Left lobe of liver (tissue), 2 donors: ENCODE measurements at places on chromosomes 7 and 10. TPM values are rescaled to one million over a fixed set of nuclear protein-coding genes. Genes with fewer than 3 reads are reported as not detected.
A peak's percentile ranks its signal among the peaks of the same experiment; 100 is the strongest.

GRCh38 chr7:69067397-69067796, 530.9 kb upstream of the AUTS2 start:
- peak; percentile 66 for DNase-seq

DNA sequence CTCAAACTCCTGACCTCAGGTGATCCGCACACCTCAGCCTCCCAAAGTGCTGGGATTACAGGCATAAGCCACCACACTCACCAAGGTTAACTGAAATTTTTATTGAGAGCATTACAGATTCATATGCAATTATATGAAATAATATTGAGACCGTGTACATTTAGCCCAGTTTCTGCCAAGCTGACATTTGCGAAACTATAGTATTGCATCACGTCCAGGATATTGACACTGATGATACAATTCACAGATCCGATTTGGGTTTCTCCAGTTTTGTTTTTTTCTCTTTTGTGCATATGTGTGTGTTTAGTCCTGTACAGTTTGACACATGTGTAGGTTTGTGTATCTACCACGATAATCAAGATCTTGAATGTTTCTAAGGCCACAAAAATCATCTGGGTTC, 627.9 kb upstream of the FOXK1 start:
- DNase-seq: no peak

- no peak for DNase-seq
Observed at GRCh38 chr10:112666094-112666493, 219.1 kb downstream of the VTI1A start.

- no peak for DNase-seq
Observed at GRCh38 chr10:34698979-34699378, 116.1 kb downstream of the PARD3 start.

CALML5 gene
- total RNA-seq: not detected

DNA sequence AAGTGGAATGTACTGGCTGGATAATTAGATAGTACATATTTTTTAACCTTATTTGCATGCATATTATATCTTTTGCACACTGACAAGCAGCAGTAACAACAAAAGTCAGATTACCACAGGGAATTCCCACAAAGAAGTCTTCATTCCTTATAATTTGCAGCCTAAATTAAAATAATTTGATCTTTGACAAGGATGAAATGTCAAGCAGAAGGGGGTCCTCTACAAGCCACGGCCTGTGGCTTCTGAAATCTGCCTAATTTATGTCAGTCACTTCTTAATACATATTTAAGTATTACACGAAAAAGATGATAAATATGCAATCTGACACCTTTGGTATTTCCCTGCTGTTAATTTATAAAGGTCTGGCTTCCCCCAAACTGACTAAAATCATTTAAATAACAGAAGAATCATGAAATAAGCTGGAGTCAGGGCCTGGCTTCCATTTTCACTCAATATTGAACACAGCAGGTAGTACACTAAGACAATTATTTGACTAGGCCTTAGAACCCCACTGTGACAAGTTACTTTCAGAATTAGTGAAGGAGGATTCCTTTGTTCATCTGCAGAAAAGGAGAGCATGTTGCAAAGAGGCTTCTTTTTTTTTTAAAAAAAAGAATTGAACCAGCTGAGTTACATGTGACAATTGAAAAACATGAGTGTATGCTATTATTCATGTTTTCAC, 351.1 kb upstream of the ETV1 start:
- DNase-seq: no peak

- DNase-seq: no peak
Observed at GRCh38 chr7:157274991-157275427, 61.8 kb upstream of the DNAJB6 start.

DNA sequence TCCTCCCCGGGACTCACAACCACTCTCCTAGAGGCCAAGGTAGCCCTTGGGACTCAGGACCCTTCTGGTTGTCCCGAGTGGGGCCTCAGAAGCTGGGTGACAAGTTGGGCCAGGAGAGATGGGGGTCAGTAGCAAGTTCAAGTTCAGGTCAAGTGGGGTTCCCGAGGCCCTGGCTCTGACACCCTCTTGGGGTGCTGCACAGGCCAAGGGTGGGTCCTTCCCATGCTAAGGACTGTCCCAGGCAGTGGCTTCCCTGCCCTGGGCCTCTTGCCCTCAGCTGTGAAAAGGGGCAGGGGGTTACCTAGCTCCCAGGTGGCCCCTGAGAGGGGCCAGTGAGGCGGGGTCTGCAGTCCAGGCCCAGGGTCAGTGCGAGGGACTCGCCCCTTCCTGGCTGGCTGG, 115.4 kb upstream of the TNRC18 start:
- DNase-seq: no peak

NFE2L3 gene
- total RNA-seq: 0.45 TPM

CDC14C gene
- total RNA-seq: not detected

DNA sequence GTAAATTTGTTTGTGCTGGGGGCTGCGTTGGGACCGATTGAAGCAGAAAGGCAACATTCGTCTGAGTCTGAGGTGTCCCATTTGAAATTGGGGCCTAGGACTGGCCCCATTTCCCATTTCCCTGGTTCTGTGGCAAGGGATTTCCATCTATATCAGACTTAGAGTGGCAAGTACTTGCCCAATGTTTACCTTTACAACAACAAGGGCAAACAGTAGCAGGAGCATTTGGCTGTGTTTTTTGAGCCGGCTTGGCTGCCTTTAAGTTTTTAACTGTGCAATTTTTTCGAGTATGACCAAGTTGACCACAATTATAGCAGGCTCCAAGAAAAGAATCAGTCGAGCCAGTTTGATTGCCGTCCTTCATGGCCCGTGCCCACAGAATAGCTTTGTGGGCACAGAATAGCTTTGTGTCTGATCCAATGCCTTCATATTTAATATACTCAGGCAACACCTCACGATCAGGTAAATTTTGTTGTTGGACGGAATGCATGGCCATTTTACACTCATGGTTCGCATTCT, 4.7 kb upstream of the CYP17A1 start:
- peak; percentile 53 for DNase-seq

DNA sequence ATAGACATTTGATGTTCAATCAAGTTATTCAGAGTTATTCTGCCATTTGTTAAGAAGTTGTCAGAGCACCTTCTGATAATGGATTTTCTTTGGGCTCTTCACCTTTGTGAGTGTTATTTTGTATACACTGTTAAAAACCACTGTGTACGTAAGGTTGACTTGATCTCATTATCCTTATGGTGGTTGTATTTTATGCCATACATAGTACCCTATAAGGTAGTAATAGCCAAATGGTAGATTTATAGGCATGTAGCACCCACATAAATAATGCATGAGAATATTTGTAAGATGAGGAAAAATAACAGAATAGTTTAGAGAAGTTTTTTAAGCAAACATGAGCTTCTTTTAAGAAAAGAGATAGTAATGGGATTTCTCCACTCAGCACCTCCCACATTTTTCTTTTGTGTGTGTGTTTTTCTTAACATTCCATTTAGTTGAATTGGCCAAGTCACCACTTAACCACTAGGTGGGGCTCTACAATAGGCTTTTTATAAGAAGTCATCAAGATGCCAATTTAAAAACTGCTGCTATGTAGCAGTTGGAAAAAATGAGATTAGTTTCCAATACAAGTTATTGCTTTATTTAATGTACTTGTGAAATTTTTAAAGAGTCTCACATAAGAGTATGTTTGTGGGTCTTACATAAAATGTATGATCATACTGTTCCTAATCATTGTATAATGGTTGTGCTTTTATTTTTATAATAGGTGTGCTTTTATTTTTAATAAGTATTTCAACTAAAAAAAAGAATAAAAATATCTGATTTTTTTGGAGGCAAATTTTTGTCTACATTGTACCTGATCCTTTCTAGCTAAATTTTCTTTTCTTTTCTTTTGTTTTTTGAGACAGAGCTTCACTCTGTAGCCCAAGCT, 41.1 kb upstream of the STMP1 start:
- no peak for DNase-seq

OR2A5 gene
- not detected for total RNA-seq

SUN3 gene
- total RNA-seq: not detected

DNA sequence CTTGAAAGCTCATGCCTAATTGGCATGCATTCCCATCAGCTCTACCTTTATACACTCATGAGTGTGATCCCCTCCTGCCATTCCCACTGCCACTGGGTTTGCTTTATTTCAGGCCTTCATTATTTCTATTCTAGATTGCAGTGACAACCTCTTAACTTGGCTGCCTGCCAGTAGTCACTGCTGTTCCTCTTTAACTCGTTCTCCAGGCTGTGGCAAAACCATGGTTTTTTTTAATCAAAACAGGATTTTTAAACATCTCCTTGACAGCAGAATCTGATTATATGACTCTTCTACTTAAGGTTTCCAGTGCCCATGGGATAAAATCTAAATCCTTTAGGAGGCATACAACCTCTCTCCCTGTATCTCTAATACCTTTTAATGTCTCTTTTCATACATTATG, 223.7 kb upstream of the PCDH15 start:
- DNase-seq: no peak

SLC16A9 gene
- 0.73 TPM for total RNA-seq

RBM48 gene
- total RNA-seq: 4.9 TPM

- DNase-seq: no peak
Observed at GRCh38 chr10:96906864-96907263, 74.8 kb downstream of the LCOR start.

- no peak for DNase-seq
Observed at GRCh38 chr10:132532749-132533560, 4.6 kb upstream of the INPP5A start.

CCL24 gene
- 0.88 TPM for total RNA-seq

- DNase-seq: peak; percentile 50
Observed at GRCh38 chr7:29563590-29564495, at the start of gene PRR15. TSS of gene PRR15 (plus strand) at chr7:29563835. CDS start at chr7:29566330, 2,495 bp downstream.

CAV1 gene
- 9.3 TPM for total RNA-seq

DNA sequence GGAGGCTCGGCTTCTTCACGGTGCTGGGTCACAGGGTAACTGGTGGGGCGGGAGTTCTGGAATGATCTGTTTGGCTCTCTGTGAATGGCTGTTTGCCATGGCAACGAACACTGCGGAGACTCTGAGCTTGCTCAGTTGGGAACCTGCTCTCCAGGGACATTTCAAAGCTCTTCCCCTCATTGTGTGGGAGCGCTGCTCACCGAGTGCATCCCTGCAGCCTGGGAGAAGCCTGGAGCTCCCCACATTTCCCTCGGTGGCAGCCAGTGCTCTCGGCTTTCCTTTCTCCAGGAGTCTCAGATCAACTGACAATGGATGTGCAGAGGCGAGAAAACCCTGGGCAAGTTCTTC, 57.6 kb upstream of the CACUL1 start:
- DNase-seq: peak; percentile 16

DNA sequence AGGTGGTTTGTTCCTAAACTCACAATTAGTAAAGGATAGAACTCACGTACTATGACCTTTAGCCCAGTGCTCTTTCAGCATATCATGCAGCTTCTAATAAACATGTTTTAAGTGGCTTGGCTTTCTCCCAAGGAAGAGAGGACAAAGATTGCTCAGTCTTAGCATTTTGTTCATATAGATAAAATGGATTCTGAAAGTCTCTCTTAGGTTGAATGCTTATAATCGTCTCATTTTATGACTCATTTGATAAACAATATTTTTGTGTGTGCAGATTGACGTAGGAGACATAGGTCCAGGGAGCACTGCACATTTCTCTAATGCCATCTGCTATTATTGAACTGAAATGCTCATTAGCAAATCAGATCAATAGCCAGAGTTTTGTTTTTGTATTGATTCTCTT, 44.8 kb downstream of the GNAT3 start:
- no peak for DNase-seq

CFAP69 gene
- 1.7 TPM for total RNA-seq

DNA sequence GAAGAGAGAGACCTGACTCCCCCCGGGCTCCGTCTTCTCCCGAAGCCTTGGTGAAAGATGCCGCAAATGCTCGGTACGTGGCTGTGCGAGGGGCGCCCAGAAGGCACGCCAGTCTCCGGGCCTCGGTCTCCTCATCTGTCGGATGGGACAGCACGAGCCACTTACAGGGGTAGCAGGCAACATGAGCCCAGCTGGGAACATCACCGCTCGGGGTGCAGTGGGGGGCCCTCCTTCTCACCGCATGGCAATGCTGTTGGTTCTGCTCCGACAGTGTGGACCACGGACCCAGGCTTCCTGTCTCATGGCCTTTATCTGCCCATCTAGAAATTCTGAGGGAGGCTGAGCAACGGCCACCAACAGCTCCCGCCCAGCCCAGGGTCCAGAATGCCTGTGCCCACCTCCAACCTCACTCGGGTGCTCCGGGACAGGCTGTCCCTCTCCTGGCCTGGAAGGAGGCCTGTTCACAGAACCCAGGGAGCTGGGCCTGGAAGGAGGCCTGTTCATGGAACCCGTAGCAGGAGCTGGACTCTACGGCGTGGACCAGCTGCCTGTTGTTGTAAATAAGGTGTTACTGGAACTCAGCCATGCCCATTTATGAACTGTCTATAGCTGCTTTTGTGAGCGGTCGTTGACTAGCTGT, 15.8 kb downstream of the ADAP1 start:
- DNase-seq: no peak

DNA sequence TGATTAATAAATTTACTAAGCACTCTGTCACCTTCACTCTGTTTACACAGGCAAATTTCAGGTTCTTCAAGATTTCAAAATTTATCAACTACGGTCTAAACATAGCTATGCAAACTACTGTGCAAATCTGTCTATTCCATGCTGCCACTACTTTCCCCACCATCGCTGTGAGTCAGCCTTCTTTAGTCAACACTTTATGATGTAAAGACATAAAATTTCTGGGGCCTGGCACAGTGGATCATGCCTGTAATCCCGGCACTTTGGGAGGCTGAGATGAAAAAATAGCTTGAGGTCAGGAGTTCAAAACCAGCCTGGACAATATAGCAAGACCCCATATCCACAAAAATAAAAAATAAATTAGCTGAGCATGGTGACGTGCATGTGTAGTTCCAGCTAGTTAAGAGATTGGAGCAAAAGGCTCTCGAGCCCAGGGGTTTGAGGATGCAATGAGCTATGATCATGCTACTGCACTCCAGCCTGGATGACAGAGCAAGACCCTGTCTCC, 42.6 kb downstream of the CNOT4 start:
- no peak for DNase-seq

DNA sequence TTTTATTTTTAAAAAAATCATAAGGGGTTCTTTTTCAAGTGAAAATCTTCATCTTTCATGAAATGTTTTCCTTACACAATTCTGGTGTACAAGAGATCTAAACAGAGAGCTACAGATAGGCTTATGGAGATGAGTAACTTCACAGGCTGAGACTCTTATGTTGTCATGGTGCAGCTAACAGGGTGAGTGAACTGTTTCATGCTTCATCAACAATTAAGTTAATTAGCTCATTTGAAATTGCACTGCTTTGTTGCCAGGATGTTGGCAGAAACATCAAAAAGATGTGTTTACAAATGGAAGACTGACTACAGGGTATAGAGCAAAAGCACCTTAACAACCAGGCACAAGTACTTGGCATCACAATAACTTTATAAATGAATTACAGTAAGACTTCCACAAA, 230.8 kb downstream of the FOXP2 start:
- no peak for DNase-seq

COL28A1 gene
- 0.58 TPM for total RNA-seq
